ENCODE measurements at places on chromosomes 12 and 14. TPM values are rescaled to one million over a fixed set of nuclear protein-coding genes. Genes with fewer than 3 reads are reported as not detected.

MTERF2 gene
- 16.4 TPM for total RNA-seq

KRT73 gene
- total RNA-seq, result not detected

RBMS2 gene
- 15.2 TPM for total RNA-seq

BMAL2 gene
- 5.2 TPM for total RNA-seq

OTX2 gene
- total RNA-seq, result not detected

LRP6 gene
- 35.8 TPM for total RNA-seq

IQSEC3 gene
- 0.70 TPM for total RNA-seq

ANHX gene
- not detected for total RNA-seq

ERBB3 gene
- total RNA-seq, result 128 TPM

NKX2-1 gene
- total RNA-seq, result 2.7 TPM

ACVRL1 gene
- total RNA-seq, result 11.6 TPM

IL22 gene
- not detected for total RNA-seq

KRT2 gene
- total RNA-seq, result not detected

NDRG2 gene
- 114 TPM for total RNA-seq

COCH gene
- total RNA-seq, result 3.3 TPM

CIROP gene
- total RNA-seq, result not detected

KHNYN gene
- total RNA-seq, result 90.5 TPM

BIN2 gene
- 0.07 TPM for total RNA-seq

SYNDIG1L gene
- not detected for total RNA-seq

KRT74 gene
- total RNA-seq, result not detected

ACRBP gene
- 0.20 TPM for total RNA-seq

CLEC4A gene
- total RNA-seq, result not detected

PROX2 gene
- not detected for total RNA-seq

PPFIA2 gene
- total RNA-seq, result 1.2 TPM

BCL2L14 gene
- total RNA-seq, result 13.6 TPM

PZP gene
- total RNA-seq, result 0.08 TPM

KRT5 gene
- 15.8 TPM for total RNA-seq

CLEC7A gene
- total RNA-seq, result 2.3 TPM

AQP5 gene
- total RNA-seq, result 1.2 TPM

PRPF39 gene
- total RNA-seq, result 38.9 TPM

DNAI7 gene
- total RNA-seq, result not detected

Data from hepatocyte (in vitro differentiated cells).